ENCODE measurements at places on chromosomes 16 and 17.

- no peak for DNase-seq
Measured at GRCh38 chr16:12124742-12125141, 148.2 kb downstream of the SNX29 start.

DNA sequence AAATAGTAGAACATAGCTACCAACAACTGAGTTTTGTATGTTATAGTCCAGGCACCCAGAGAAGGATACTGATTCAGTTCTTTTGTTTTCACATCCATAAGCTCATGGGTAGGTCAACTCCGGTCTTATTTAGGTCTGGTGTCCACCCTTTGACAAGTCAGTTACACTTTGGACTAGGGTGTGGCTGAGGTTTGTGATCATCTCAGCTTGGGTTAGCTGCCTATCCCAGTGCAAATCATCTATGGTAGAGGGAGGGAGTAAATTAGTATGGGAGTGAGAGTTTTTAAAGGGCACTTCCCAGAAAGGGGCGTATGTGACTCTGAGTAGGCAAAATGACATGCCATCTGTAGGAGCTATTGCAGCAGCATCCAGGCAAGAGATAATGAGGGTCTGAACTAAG, 66.1 kb downstream of the TANC2 start:
- no peak for DNase-seq

GRCh38 chr16:1525871-1526607, 7.4 kb upstream of the TMEM204 start:
- no peak for DNase-seq

DNA sequence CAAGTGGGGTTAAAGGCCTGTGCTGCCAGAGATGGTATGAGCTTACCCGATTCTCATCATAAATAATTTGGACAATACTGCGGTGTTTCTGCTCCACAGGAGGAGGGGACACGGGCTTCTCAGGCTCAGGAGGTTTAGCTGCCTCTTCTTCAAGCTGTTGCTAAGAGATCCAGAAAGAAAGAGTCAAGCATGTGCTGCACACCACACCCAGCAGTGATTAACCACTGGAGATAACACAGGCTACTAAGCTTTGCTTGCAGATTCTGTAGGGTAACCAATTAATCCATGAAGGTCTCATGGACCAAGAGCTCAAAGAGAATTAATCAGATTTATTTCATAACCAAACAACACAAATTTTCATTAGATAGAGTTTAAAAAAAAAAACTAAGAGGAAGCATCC, 56.6 kb downstream of the NCOR1 start:
- DNase-seq, result no peak

GRCh38 chr17:61689610-61690180, 98.7 kb upstream of the NACA2 start:
- no peak for DNase-seq

DNA sequence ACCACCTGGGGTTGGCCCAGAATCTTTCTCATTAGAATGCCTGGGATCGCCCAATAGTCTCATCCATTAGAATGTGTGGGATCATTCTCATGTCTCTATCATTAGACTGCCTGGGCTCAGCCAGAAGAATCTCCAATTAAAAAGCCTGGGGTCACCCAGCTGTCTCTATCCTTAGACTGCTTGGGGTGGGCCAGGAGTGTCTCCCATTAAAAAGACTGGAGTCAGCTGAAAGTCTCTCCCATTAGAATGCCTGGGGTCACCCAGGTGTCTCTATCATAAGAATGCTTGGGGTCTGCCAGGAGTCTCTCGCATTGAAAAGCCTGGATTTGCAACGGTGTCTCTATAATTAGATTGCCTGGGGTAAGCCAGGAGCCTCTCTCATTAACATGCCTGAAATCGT, 2225.7 kb downstream of the TP53TG3F start:
- DNase-seq, result no peak

DNA sequence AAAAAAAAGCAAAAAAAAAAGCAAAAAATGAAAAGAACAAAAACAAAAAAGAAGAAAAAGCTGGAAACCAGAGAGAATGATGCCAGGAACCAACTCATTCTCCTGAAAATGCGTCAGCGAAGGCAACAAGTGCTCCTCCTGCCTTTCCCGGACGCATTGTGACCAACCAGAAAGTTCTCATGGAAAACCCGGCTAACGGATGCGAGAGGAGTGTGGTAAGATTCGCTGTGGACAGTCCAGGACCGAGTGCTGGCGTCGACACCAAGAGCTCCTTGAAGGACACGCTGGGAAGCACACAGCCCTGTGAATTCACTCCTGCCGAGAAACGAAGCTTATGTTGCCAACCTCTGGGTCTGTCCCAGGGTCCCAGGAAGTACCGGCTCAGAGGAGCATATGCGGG, 43.4 kb downstream of the METRNL start:
- DNase-seq, result no peak

DNA sequence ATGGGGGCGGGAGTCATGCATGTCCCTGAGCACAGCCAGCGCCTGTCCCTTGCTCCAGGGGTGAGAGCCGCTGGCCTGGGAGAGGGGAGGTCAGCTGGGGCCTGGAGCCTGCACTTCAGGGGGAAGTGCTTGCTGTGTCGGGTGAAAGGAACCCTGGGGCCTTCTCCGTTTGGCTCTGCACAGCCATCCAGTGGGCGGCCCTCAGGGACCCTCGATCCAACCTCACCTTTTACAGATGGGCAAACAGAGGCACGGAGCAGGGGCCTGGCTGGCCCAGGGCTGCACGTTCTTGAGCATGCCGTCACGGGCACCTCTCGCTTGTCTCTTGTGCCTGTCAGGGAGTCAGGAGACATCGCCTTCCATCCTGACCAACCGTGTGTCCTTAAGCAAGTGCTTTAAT, 1.8 kb downstream of the SNX20 start:
- DNase-seq, result no peak

GRCh38 chr16:85158743-85159178, 46.5 kb upstream of the CIBAR2 start:
- DNase-seq, result no peak

DNA sequence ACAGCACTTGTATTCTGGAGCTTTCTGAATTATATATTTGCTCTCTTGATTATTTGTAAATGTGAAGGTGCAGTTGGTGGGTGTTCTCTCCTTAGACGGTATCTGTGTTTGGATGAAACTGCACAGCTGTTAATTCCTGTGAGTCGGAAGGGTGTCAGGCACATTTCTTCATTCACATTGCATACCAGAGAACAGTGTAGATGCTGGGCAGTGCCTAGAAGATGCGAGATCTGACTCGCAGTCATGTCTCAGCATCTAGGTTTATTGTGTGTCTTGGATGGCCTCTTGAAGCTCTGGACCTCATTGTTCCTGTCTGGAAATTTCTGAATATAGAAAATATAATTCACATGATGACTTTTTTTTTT, 61.2 kb downstream of the CLEC16A start:
- DNase-seq, result no peak

DNA sequence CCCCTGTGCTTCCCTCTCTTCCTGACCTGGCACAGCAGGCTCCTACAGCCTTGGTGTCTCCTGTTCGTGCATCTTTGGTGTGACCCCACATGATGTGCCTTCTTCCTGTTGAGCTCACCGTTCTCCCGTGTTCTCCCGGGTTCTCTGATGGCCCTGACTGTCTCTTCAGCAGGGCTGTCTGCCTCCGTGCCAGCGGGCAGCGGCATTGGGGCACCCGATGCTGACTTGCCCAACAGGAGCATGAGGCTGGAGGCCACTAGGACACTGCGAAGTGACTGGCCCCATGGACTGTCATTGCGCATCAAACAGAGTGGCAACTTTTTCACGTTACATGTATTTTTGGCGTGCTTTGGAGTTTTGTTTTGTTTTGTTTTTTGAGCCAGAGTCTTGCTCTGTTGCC, 22.4 kb downstream of the CRAMP1 start:
- DNase-seq, result no peak

GRCh38 chr17:45430738-45431530, 1.7 kb downstream of the ARHGAP27 start:
- DNase-seq, result no peak

GRCh38 chr17:49548506-49549310, 27.0 kb upstream of the NXPH3 start:
- peak; percentile 57 for DNase-seq

- no peak for DNase-seq
Measured at GRCh38 chr17:70072546-70073309, 2.3 kb upstream of the KCNJ16 start.

GRCh38 chr17:4980644-4981216, 6.7 kb downstream of the CAMTA2 start:
- peak; percentile 65 for DNase-seq

GRCh38 chr17:82979718-82980117, 99.7 kb upstream of the METRNL start:
- no peak for DNase-seq

DNA sequence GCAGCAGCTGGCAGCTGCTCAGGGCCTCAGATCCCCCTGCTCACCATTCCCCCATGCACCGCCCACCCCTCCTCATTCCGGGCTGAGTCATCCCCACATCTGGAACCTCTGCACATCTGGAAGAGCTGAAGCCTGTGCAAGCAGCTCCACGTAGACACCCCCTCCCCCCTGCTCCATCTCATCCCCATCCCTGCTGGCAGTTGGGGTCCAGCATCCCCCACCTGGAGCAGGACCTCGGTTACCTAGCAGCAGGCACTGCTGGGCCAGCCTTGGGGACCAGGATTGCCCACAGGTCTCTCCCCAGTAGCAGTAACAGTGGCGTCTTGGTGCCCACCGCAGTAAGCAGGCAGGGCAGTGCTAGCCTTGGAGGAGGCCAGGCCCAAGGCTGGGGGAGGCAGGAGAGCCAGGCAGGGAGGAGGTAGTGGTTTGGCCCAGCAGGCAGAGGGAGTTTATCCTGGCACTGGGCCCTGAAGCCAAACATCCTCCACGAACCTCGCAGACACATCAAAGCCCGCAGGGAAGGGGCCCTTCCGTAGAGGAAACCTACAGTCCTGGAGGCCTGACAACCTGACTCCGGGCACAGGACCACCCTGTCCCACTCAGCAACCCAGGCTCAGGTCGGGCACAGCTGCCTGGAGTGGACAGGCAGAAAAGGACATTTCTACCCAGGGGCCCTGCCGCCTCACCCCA, 7.7 kb upstream of the TMEM92 start:
- DNase-seq, result no peak

- DNase-seq, result no peak
Measured at GRCh38 chr17:29838961-29839360, 91.1 kb downstream of the SSH2 start.

DNA sequence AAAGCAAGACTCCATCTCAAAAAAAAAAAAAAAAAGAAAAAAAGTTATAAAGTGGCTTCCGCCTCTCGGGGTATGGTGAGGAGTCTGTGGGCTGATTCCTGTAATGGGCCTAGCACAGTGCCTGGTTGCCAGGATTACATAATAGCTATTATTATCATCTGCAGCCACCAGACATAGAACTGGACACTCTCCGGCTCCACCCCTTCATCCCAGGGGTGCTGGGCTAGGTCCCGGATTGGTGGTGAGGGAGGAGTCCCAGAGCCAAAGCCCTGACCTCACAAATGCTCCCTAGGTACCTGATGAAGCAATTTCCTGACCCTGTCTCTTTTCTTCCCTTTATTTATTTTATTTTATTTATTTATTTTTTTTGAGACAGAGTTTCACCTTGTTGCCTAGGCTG, 11.6 kb upstream of the ADGRG1 start:
- no peak for DNase-seq

DNA sequence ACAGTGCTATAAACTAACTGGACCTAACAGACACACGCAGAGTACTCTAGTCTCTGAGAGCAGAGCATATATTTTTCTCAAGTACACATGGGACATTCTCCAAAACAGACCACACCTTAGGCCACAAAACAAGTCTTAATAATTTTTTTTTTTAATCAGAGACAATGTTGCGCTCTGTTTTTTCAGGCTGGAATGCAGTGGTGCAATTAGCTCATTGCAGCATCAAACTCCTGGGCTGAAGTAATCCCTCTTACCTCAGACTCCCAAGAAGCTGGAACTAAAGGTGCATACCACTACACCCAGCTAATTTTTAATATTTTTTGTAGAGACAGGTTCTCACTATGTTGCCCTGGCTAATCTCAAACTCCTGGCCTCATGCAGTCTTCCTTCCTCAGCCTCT, 37.7 kb downstream of the ULK2 start:
- no peak for DNase-seq

- DNase-seq, result no peak
Measured at GRCh38 chr17:20120836-20121235, 111.7 kb downstream of the SPECC1 start.

- no peak for DNase-seq
Measured at GRCh38 chr16:83115491-83116232, 488.9 kb downstream of the CDH13 start.

GRCh38 chr17:72380120-72380519, 259.3 kb downstream of the SOX9 start:
- DNase-seq, result no peak

DNA sequence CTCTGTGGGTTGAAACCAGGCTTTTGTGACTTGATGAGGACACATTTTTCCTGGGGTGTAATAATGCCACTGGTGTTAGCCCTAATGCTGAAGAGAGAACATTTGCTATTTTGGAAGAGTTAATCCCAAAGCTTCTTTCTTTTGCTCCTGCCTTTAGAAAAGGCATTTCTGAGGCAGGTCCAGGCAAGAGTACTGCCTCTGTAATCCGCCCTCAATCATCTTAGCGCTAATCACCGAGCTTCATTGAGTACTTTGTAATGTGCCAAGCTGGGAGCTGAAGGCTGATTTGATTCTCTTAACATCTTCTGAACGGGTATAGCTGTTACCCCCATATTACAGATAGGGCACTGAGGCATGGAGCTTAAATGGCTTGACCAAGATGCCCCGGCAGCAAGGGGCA, 60.3 kb downstream of the AKAP1 start:
- no peak for DNase-seq

DNA sequence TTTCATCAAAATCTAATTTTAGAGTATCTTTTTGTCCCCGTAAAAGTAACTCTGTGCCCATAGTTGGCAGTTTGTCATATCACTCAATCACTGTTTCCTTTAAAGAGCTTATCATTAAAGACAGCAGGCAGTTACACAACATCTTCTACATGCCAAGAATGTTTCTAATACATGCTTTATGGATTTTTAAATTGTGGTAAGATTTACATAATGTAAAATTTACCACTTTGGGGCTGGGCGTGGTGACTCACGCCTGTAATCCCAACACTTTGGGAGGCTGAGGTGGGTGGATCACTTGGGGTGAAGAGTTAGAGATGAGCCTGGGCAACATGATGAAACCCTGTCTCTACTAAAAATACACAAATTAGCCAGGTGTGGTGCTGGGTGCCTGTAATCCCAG, 687.2 kb downstream of the WWOX start:
- no peak for DNase-seq

DNA sequence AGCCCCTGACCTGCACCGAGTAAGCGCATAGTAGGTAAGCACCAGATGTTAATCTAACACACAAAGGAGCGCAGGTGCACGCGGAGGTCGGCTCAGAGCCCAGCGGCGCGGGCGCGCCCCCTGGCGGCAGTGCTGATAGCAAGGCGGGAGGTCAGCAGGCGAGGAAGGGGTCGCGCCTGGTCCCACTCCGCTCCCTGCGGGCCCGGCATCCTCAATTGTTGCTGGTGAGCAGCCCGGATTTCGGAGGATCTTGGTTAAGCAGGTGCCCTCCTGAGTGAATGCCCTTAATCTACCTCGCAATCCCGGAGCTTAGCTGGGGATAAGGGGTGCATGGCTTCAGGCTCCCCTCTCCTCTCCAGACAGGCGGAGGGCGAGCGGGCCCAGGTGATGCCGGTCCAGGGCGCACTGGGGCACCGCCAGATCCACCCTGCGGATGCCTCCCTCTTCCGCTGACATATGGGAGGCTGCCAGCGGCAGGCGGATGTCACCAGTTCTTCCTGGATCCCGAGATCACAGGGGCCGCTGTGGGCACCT, 4.0 kb upstream of the WNT3 start:
- DNase-seq, result peak; percentile 73

- peak; percentile 26 for DNase-seq
Measured at GRCh38 chr17:74369221-74369620, 1.9 kb downstream of the GPR142 start.

All from K562 (cell line).